Left renal pelvis (tissue), 4 donors: ENCODE measurements at places on chromosomes 7 and 10.
A peak's percentile ranks its signal among the peaks of the same experiment; 100 is the strongest.

- DNase-seq, result peak; percentile 29
Measured at GRCh38 chr10:72738486-72738885, 46.5 kb downstream of the MCU start.

- no peak for DNase-seq
Measured at GRCh38 chr7:18353339-18353738, 142.2 kb upstream of the HDAC9 start.

DNA sequence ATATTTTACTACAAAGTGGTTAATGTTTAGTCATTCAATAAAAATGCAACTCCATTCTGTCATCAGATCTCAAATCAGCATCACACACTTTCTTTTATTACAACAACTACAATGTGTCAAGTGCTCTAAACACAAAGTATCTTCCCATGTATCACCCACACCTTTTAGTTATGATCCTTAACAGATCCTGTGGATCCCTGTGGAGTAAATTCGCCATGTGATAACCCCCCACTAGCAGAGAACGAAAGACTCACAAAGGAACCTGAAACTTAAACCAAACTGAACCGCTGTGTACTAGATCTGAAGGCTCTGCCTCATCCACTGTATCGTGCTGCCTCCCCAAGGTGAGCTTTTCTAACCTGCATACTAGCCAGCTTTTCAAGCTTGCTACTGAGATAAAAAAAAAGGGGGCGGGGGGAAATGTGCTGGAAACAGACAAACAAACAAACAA lies 1.7 kb downstream of the DPY19L1 start:
- peak; percentile 10 for DNase-seq

DNA sequence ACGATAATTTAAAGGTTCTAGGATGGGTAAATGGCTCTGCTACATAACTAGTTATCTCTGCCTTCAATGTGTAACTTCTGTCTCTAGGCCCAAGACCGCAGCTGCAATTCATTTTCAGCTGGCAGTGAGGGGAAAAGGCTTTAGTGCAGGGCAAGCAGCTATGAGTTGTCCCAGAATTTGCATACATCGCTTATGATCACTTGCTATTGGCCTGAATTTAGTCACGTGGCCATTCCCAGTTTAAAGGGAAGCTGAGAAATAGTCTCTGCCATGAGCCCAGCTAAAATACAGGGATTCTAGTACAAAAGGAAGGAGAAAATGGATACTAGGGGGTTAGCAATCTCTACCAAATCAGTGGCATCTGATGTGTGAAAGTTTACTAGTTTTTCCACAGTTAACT lies 145.8 kb upstream of the IMMP2L start:
- DNase-seq, result no peak
